ENCODE measurements at places on chromosomes 12 and 14.
A peak's percentile ranks its signal among the peaks of the same experiment; 100 is the strongest.

- peak; percentile 59 for DNase-seq
These were observed 1030.4 kb downstream of the TMEM121 start for GRCh38 chr14:106556665-106557289.

DNA sequence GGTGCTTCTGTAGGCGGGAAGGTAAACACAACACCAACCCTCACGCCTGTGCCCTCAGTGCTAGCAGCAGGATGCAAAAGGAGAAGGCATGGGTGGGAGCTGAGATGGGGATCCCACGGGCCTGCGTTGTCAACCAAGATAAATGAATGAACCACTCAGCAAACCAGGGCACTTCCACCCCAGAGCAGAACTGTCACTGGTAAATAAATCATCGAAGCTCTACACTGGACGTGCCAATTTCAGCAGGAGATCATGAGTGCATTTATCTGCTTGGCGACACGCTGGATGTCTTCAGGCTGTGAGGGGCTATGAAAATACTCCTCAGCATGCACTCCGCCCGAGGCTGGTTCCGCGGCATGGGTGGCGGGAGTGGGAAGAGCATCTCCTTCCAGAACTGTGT is 33.2 kb downstream of the HSPB8 start:
- DNase-seq, result no peak

- DNase-seq, result no peak
These were observed 110.0 kb downstream of the EPS8 start for GRCh38 chr12:15679151-15679550.

DNA sequence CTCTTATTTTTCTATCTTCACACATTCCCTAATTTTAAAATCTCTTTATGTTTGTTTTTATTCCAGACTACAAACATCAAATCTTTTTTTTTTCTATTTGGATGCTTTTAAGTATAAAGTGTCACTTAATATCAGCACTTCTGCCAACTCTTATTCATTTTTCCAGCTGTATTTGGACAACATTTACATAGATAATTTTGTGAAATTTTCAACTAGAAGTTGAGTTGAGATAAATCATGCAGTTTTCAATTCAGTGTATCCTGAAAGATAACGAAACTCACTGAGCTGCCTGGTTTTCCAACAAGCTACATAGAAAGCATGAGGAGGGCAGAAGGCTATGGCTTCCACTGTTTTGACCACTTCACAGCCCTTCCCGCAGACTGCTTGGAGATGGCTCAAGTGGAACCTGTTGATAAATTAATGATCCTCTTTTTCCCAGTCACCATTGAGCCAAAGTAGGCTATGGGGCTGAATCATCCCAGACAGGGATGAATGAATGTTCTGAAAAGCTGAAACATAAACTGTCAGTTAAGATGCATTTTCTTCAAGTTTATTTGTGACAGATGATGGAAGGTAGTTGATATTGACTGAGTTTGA is 213.9 kb downstream of the RAD51B start:
- no peak for DNase-seq

GRCh38 chr12:110785240-110785639 is 42.5 kb upstream of the PPP1CC start:
- DNase-seq, result no peak

DNA sequence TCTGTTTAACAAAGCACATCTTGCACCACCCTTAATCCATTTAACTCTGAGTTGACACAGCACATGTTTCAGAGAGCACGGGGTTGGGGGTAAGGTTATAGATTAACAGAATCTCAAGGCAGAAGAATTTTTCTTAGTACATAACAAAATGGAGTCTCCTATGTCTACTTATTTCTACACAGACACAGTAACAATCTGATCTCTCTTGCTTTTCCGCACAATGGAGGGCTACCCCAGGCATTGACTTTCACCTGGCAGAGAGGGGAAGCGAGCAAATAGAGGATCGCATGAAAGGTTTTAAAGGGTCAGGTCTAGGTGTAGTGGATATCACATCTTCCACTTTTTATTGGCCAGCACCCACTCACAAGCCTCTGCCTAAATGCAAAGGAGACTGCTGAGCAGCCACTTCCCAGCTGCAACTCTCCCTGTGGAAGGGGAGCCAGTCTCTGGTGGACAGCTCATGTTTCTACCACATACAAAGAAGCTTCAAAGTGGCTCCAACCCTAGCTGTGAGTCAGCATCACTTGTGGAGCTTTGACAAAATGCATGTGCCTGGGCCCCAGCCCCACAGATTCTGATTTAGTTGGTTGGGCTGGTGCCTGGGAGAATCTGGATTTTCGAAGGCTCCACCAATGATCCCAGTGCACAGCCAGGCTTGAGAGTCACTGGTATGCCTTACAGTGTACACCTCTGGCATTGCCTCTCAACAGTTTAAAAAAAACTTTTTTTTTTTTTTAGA is 7.2 kb upstream of the FNTB start:
- no peak for DNase-seq

DNA sequence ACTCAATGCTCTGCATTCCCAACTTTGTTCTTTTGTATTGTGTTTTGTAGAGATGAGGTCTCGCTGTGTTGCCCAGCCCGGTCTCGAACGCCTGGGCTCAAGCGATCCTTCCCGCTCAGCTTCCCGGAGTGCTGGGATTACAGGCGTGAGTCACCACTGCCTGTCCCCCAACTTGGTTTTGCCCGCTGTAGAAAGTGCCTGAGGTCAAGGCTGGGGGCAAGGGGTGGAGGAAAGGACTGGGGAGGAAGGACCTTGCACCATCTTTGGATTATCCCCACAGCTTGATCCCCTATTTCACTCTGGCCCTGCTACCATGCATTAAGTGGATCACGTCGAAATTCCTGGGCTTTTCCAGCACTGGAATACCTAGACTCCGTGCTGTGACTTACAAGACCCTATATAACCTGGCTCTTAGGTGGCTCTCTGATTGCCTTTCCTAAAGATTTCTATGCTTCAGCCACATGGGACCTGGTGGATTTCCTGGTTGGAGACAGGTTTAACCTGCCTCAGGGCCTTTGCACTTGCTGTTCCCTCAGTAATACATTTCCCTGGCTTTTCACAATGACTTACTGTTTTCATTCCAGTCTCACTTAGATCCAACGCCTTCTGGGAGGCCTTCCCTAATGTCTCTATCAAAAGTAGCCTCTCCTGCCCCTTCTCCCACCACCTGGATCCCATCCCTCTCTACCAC is 608 bp upstream of the PIANP start:
- no peak for DNase-seq

GRCh38 chr12:11863478-11863906 is 207.2 kb upstream of the BCL2L14 start:
- no peak for DNase-seq

- no peak for DNase-seq
These were observed 11.2 kb downstream of the RHOF start for GRCh38 chr12:121781998-121782979.

GRCh38 chr14:101124815-101125214 is 221.3 kb upstream of the RTL1 start:
- DNase-seq, result no peak

DNA sequence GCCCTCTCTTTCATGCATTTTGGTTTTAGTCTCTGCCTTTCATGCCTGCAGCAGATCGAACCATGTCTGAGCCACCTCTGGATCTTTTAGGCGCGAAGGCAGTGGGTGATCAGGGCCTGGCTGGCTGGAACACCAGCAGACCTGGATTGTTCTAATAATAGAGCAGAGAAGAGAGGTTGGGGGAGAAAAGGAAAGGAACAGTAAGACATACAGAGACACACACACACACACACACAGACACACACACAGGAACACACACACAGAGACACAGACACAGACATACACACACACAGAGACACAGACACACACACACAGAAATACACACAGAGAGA is 38.2 kb downstream of the SERPINA3 start:
- no peak for DNase-seq

- DNase-seq, result no peak
These were observed 4.6 kb downstream of the TMEM120B start for GRCh38 chr12:121717041-121717699.
